ENCODE measurements at places on chromosomes 1 and 21.

DNA sequence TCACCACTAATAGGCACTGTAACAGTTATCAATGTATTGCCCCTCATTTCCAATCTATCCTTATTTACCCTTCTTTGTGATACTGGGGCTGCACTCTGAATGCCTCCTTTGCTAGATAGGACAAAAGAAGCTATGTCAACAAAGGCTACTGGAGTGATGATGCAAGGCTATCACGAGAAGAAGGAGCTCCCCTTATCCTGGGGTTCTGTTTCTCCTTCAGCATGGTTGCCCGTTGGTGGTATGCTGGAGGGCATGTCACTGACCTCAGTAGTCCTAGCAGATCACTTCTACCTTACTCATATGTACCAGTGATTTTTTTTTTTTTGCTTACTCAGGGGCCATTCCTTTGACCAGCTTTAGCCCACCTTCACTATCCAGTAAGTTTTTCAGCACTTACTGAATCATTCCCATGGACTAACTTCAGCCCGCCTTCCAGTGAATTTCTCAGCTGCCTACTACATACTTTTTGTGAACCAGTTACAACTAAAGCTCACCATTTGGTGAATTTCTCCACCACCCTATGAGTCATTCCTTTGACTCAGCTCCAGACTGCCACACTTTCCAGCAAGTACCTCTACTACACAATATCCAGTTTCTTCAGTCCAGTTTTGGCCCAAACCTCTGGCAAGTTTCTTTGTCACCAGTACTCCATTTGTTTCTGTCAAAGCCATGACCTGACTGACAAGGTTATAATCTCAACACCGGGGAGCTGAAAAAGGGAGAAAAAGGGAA, 944.5 kb downstream of the KCNT2 start:
- DNase-seq: no peak

- peak; percentile 22 for DNase-seq
Measured at GRCh38 chr1:65265651-65266351, 43.5 kb upstream of the DNAJC6 start.

- no peak for DNase-seq
Measured at GRCh38 chr21:41228006-41228370, 60.0 kb downstream of the BACE2 start.

DNA sequence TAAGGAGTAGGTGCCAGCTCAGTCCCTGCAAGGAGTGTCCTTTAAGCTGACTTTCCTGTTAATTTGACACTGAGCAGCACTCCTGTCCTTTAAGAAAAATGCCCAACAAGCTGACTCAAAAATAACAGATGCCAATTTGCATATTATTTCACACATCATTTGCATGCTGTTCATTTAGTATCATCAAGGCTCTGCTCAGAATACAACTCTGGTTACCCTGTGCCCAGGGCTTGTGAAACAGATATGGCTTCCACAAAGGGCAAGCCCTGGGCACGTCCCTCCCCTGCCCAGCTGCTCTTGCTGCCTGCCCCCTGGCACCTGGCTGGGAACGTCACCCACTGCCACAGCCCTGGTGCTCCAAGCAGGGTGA, 10.3 kb downstream of the KCNN3 start:
- no peak for DNase-seq

DNA sequence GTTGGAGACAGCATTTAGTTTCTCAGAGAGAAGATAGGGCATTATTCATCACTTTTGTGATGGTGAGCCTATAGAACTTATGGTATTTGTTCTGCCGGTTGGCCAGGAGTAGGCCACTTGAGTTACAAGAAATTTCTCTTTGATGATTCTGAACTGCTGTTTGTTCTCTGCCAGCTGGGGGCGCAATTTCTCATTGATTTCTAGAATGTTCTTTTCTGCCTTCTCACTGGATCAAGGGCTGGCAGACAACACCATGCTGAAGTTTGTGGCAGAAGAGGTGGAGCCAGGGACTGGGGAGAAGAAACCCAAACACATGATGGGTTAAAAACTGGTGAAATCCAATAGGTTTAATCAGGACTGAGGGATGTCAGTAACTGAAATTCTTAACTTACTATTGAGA, 360.6 kb downstream of the FAM72C start:
- DNase-seq: no peak

DNA sequence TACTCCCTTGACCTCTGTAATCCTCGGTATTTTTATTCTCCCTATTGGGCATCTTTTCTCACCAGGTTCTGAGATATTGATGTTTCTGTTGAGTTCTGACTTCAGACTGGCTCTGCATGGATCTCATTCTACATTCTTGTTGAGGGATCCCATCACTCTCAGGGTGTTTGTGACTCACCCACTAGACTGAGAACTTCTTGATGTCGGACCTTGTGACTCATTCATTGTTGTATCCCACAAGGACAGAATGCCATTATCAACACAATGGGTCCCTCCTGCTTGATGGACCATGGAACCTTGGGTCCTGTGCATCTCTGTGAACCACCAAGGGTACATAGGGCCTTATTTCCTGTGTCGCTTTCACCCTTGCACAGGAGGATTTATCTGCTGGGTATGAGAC, 174.1 kb downstream of the PBX1 start:
- DNase-seq: no peak

DNA sequence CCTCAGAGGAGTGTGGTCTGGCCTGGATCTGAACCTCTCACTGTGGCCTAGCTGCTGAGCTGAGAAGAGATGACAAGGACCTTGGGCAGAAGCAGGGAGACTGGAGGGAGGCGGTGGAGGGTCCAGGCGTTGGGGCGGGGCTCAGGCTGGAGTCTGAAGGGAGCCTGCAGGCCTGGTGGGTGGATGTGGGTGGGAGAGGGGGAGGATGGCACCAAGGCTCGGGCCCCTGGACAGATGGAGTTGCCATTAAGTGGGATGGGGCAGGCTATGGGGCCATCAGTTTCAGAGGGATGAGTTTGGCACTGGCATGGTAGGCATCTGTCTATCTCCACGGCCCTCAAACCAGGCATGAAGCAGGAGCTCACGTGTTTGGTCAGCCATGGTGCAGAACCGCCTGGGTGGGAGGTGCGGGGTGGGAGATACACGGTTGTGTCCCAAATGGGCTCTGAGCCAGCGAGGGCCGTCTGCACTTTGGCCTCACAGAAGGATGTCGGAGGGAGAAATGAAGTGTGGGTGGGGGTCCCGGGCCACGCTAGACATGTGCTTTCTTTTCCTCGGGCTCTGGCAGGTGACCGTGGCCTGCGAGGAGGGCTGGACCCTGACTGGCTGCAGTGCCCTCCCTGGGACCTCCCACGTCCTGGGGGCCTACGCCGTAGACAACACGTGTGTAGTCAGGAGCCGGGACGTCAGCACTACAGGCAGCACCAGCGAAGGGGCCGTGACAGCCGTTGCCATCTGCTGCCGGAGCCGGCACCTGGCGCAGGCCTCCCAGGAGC, 23.6 kb downstream of the PCSK9 start:
- no peak for DNase-seq

GRCh38 chr1:75136921-75137641, 2.9 kb downstream of the LHX8 start:
- no peak for DNase-seq

DNA sequence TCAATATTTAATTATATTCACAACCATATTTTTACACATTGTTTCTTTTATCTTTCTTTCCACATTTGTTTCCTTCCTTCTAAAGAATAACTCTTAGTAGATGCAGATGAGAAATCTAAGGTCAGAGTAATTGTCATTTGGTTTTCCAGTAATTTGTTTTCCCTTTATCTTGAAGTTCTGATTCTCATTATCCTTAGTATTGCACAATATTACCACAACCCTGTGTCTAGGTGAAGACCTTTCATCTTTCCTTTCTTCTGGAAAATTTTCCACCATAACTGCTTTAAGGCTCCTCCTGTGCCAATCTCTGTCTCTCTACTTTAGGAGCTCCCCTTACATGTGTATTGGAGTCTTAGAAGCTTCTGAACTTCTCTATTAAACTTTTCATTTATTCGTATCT, 209.0 kb downstream of the DPYD start:
- DNase-seq: no peak

DNA sequence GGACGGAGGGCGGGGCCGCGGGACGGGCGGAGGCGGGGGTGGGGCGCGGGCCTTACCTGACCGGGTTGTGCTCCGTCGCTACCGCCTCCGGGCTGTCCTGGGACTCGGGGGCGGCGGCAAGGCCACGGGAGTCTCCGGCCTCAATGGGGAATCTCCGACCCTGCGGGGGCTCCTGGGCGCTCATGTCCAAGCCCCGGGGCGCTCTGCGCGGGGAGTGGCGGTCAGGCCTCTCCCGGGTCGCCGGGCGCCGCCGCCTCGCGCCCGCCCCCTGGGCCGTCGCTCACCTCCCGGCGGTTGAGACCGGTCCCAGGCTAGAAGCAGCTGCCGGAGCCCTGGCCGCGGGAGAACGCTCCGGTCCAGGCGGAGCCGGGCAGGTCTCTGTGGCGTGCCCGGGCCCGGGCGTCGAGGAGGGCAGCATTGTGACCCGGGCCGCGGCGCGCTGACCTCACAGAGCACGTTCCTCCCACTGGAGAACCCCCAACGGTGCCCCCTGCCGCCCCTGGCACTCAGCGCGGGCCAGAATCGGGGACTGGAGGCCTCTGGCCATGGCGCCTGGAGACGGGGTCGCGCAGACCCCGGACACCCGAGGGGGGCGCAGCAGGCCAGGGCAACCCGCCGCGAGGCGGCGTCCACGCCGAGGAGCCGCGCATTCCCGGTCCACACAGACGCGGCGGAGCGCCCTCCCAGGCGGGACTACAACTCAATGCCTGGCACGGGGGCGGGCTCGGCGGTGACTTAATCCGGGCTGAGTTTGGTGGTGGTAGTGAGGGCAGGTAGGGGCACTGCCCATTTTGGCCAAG, 411 bp downstream of the FAM229A start:
- no peak for DNase-seq

DNA sequence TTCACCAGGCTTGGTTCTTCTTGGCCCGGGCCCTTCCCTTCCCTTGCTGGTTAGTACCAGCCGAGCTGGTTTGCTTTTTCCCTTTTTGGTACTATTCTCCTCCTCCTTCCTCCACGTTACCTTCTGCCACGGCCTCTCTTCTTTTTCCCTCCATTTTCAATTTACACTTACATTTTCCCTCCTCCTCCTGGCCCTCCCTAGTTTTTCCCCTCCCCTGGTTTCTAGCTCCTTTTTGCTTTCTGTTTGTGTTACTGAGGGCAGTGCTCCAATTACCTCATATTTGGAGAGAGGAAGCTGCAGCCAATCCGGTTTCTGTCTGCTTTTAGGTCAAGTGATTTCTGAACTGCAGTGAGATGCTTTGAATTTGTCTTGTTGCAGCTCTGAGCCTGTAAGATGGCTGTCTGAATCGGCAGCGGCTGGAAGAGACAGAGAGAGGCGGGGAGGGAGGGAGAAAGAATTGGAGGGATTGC, 63.7 kb downstream of the MACF1 start:
- peak; percentile 25 for DNase-seq

- DNase-seq: no peak
Measured at GRCh38 chr1:207659545-207660153, 14.7 kb downstream of the CR1L start.

DNA sequence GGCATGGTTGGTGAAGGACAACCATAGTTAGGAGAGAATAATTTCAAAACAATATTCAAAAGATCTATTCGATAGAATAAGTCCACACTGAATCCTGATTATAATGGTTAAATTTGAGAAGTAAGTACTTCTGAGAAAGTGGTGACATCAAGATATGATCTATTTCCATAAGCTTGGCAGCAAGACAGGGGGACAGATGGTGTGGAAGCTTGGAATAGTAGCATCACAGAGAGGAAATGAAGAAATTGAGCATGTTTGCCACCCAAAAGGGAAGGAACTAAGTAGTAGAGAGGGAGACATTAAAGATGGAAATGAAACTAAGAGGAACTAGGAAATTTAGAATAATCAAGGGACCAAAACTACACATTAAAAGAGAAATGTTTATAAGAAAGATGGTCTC, 94.5 kb downstream of the OLFM3 start:
- DNase-seq: no peak

- DNase-seq: no peak
Measured at GRCh38 chr1:2251363-2251762, 23.2 kb downstream of the SKI start.

GRCh38 chr1:209800984-209801834, 4.7 kb downstream of the IRF6 start:
- no peak for DNase-seq

- DNase-seq: no peak
Measured at GRCh38 chr1:59553371-59553770, 256.5 kb downstream of the FGGY start.
